ENCODE measurements at places on chromosomes 11 and 22. TPM values are rescaled to one million over a fixed set of nuclear protein-coding genes. Genes with fewer than 3 reads are reported as not detected.

- DNase-seq, result peak; percentile 83
These were observed 1.8 kb upstream of the SMIM35 start for GRCh38 chr11:118088531-118088930.

DNA sequence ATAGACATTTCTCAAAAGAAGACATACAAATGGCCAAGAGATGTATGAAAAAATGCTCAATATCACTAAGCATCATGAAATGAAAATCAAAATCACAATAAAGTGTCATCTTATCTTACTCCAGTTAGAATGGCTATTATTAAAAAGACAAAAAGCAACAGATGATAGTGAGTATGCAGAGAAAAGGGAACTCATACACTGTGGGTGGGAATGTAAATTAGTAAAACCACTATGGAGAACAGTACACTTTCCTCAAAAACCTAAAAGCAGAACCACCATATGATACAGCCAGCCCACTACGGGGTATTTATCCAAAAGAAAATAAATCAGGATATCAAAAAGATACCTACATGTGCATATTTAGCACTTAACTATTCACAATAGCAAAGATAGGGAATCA lies 700.0 kb upstream of the ANO5 start:
- DNase-seq, result no peak

DNA sequence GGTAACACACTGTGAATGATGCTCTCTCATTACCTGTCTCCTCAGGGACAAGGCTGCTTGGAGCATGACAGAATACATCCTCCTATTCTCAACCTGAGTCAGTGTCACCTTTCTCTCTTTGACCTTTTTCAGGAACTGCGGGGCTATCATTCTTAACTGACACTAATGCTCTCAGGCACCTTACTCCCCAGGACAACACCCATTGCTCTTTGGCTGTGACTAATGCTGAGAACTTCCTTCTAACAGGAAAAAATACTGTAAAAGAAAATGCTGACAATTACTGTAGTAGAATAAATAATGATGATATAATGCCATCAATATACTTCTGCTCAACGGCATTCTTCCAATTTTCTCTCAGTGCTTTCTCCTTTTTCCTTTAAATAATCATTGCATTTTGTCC lies 2082.7 kb upstream of the RAG2 start:
- DNase-seq, result no peak

DNA sequence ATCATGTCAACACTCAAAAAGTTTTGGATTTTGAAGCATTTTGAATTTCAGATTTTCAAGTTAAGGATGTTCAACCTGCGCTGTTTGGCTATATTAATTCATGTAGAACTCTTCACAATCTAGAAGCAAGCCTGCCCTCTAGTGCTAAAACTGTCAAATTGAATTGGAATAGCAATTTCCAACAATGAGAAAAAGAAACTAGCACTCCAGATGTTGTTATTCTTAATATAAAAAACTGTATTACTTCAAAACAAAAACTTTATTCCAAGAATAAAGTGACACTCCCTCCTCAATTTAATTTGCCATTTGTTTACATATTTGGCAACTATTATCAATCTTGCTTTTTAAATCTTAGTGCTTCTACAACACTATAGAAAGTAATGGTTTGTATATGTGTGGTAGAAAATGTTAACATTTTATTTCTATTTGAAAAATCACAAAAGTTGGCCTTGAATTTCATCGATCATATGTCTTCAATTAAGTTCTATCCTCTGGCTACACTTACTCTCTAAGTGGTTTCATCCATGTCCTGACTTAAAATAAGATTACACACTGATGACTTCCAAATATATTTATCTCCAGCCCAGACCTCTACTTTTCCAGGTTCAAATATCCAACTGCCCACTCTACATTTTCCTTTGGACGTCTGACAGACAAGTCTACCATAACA lies 36.6 kb downstream of the DCUN1D5 start:
- no peak for DNase-seq

The INS gene
- total RNA-seq, result not detected

The BAIAP2L2 gene
- not detected for total RNA-seq

DNA sequence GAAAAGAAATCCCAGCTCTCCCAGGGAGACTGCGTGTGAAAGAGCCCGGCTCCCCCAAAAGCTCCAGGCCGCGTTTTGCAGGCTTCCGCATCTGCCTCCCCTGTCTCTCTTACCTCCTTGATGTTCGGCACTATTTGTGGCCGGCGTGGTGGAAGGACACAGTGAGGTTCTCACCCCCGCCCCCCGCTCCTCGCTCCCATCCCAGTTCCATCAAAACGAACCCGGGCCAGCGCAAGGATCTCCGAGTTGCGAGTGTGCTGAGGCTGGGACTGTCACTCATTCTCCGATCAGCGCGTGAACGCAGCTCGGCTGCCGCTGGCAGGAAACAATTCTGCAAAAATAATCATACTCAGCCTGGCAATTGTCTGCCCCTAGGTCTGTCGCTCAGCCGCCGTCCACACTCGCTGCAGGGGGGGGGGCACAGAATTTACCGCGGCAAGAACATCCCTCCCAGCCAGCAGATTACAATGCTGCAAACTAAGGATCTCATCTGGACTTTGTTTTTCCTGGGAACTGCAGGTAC lies at the start of gene NCAM1:
NCAM1 (plus strand) TSS at position 275 of the 523 bp plus-strand sequence.
- DNase-seq, result peak; percentile 89

DNA sequence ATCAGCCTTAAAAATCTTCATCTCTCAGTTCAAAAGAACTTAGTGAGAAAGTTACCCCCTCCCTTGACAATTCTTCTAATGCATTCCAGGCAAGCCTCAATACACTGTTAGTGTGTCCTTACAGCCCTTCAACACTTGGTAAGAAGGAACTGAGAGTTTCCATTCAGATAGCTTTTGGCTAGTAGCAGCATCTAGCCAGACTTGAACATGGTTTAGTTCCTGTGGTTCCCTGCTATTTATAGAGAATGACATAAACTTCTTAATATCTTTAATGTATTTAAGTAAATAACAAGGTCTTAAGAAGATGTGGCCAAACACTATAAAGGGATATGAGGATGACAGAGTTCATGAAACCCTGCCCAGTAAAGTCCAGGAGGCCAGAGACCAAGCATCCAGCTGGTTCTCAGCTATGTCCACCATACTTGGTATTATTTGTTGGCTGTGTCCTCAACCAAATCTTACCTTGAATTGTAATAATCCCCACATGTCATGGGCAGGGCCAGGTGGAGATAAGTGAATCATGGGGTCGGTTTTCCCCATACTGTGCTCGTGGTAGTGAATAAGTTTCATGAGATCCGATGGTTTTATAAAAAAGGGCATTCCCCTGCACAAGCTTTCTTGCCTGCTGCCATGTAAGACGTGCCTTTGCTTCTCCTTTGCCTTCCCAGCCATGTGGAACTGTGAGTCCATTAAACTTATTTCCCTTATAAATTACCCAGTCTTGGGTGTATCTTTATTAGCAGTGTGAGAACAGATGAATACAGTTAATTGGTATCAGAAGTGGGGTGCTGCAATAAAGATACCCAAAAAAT lies 132.4 kb downstream of the LARGE1 start:
- DNase-seq, result no peak

- no peak for DNase-seq
These were observed 24.2 kb downstream of the PPFIBP2 start for GRCh38 chr11:7538031-7538430.

The CNGA4 gene
- 0.39 TPM for total RNA-seq

The TSGA10IP gene
- 0.24 TPM for total RNA-seq

DNA sequence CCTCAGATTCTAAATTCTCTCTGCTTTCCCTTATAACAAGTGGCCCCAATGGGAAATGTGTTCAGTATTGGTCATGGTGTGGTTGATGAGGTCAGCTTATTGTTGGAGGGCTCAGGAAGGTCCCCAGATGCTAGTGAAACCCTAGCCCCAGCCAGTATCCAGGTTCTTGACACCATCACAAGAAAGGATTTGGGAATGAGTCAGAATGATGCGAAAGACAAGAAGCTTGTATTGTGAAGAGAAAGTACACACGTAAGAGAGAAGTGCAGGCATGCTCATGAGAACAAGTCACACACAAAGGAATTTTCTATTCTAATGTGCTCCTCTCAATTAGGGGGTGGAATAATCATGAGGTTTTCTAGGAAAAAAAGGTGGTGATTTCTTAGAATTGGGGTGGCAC lies 34.9 kb upstream of the TRPC6 start:
- DNase-seq, result no peak

DNA sequence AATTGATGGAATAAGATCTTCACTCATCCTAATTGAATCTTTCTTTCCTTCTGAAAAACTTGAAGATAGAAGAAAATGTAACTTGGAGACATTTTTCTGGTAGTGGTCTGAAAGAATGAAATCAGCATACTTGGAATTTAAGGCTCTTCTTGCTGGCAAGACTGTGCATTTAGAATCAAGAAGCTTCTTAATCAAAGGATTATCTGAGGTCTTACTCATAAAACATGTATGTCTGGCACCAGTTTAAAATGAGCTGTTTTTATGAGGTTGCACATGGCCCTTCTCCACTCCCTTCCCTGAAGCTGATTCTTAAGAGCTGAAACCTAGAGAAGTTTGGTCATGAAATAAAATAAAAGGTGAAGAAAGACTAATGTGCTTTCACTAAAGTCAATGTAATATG lies 77.3 kb downstream of the ARHGEF12 start:
- no peak for DNase-seq

The C11orf87 gene
- total RNA-seq, result 0.37 TPM

The LRRC51 gene
- total RNA-seq, result 15.4 TPM

DNA sequence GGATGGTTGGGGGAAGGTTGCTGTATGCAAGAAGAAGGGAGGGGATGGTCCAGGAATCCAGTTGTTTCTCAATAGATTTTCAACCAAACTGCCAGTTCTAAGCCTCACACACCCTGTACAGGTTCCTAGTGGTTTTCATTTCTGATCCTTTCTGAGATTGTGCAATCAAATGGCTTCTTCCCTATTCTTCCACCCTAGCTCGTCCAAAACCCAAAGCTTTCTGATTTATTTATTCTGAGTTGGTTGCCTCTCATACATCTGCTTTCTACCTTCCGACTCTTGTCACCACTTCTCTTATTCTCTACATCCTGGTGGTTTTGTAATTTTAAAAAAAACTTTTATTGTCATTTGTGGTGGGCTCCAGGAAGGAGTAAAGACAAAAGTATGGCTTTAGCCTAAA lies 12.6 kb downstream of the OR5A2 start:
- DNase-seq, result no peak

DNA sequence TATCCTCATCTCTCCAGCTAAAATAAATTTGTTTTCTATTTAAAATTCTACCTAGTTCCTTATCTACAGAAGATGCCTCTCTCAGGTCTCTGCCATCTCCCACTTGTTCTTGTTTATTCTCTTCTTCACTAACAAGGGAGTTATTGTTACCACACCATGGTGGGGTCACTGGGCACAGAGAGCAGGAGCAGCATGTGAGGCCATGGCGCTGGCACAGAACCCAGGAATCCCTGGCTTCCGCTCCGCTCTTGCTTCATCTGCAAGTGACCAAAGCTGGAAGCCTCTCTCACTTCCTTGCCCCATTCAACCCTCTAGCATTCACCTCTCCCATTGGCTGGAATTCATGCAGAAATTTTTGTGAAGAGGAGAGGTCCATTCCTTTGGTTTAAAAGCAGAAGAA lies 190.7 kb upstream of the NCAM1 start:
- no peak for DNase-seq

DNA sequence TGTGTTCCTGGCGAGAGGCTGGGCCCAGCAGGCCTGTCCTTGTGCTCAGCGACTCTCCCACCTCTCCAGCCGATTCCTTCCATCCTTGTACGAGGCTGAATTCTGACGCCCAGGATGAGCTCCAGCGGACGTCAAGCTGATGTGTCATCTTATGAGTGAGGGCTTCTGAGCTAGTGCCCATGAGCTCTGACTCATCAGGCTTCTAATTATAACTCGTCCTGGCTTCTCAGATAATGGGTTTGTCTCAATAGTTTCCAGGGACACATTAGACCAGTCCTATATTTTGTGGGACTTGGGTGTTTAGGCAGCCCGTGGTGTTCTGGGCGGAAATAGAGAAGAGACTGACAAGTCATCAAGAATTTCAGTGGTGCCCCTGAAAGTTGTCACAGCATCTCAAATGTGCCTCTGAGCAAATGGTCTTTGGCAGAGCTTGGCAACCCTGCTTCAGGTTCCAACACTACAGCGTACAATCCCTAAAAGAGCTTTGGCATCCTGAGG lies 108.2 kb upstream of the CD44 start:
- DNase-seq, result peak; percentile 87

The ART1 gene
- not detected for total RNA-seq

GRCh38 chr11:47407746-47408590 lies at the start of gene SLC39A13:
SLC39A13 (plus strand) TSS chr11:47408590; CDS start chr11:47410095, 1,505 bp downstream.
- peak; percentile 96 for DNase-seq

The RASD2 gene
- 1.1 TPM for total RNA-seq

DNA sequence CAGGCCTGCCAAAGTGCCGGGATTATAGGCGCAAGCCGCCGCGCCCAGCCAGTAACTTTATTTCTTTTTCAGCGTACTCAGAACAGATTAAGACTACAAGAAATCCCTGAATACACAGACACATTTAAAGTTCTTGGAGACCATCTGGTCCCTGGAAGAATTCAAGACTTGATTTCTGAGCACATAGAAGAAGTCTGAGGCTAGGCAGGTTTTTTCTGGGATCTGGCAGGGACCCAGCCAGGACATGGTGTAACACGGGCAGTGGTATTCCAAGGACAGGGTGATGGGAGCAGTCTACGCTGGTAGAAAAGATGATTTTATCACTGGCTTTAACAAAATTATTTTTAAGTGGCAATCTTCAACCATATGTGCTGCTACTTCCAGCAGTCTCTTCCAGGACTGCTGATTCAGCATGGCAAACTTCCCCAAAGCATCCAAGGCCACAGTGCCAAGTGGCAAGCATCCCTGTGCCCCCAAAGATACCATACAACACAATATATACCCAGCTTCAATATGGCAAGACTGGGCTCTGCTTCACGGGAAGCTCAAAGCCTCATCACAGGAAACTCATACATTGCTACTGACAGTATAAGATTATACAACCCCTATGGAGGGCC lies 105.2 kb upstream of the OR5AK2 start:
- no peak for DNase-seq

DNA sequence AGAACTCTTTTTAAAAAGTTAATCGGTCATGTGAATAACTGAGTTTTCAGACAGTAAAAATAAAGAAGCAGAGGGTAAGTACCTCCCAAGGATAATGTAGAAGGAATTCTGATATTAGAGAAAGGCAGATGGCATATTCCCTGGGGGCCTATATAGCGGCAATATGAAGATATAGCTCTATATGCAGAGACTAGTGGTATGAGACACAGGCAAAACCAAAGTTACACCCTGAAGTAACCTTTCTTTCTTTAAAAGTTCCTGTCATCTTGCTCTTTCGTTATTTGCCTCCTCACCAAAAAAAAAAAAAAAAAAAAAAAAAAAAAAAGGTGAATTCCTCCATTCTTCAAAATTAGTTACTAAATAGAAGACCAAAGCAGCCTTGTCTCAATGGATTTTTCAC lies 76.2 kb upstream of the ARHGAP32 start:
- DNase-seq, result no peak

DNA sequence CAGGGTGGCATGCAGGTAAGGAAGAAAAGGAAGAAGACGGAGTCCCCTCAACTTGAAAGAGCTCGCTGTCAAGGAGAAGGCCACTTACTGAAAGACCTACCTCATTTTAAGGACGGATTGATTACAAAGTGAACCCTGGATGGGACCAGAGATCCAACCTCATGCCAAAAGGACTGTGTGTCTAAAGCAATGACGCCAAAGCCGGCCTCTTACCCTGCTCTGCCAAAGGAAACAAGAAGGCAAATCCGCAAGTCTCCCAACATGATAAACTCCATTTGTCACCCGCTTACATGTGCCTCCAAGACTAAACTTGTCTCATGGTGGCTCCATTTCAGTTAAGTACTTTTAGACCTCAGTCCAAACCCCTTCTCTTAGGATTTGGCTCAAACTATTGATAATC lies 148.7 kb upstream of the MTMR2 start:
- DNase-seq, result no peak

Data from adrenal gland (tissue), 19 donors.